Lung microvascular endothelial cell (primary cell): ENCODE measurements at places on chromosomes 12 and 14. TPM values are rescaled to one million over a fixed set of nuclear protein-coding genes. Genes with fewer than 3 reads are reported as not detected.

The ACOT4 gene
- 0.44 and 0.99 TPM in 2 replicates for total RNA-seq

The FOXN4 gene
- total RNA-seq = not detected in 2 replicates

DNA sequence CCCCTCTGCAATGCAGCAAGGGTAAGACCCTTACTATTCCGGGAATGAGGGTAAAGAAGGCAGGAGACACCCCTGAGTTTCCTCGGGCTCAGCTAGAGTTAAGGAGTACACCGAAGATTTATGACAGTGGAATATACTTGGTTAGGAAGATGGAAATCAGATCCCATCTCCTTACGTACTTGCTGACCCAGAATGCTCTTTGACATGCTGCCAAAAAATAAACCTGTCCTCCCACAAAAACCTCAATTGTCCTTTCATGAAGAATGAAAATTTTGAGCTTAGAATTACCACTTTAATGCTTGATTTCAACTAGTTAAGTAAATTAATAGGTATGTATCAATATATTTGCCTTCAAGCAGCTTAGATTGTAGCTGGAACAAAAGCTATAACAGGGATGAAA lies 99.5 kb downstream of the PRIMA1 start:
- DNase-seq = no peak

The HCAR2 gene
- not detected in 2 replicates for total RNA-seq

DNA sequence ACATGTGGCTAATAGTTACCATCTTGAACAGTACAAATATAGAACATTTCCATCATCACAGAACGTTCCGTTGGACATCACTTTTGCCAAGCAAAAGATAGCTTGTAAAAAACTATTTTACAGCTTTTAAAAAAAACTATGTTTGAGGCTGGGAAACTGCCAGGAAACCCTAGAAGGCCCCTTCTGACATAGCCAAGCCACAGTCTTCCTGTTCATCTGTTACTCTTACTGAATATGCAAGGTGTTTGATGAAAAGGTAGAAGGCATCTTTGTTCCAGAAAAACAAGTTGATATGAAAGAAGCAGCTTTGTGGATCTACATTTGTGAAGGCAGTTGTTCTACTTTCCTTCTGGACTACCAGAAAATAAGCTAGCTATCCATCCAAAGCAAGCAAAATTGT lies 23.6 kb upstream of the WNK1 start:
- DNase-seq = peak; percentile 48

DNA sequence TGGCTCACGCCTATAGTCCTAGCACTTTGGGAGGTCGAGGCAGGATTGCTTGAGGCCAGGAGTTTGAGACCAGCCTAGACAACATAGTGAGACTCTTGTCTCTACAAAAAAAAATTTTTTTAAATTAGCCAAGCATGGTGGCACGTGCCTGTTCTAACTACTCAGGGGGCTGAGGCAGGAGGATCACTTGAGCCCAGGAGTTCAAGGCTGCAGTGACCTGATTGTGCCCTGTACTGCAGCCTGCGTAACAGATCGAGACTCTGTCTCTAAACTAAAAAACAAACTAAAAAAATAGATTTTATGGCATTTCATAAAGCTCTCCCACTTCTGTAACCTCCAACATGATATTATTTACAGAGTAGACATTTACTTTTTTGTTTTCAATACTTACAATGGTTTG lies 29.6 kb downstream of the PNMA1 start:
- no peak for DNase-seq

The CERS5 gene
- total RNA-seq = 28.8 and 33.9 TPM in 2 replicates

DNA sequence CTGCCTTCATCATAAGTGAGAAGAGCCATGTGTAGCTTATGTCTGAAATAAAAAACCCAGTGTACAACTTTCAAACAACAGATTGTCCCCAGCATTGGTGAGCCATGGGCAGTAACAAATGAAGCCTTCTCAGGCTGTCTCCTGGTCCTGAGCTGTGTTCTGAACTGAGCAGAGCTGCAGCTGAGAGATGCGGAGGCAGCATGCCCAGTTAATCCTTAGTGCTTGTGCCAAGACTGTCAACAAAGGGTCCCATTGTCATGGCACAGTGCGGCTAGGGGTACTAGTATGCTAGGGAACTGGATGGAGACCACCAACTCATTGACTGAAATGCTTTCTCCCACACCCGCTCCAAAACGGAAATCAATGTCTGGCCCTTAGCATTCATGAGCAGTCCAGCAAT lies 154.3 kb downstream of the RMST start:
- no peak for DNase-seq

GRCh38 chr12:55624056-55624455 lies 12.6 kb upstream of the OR10P1 start:
- DNase-seq = no peak

DNA sequence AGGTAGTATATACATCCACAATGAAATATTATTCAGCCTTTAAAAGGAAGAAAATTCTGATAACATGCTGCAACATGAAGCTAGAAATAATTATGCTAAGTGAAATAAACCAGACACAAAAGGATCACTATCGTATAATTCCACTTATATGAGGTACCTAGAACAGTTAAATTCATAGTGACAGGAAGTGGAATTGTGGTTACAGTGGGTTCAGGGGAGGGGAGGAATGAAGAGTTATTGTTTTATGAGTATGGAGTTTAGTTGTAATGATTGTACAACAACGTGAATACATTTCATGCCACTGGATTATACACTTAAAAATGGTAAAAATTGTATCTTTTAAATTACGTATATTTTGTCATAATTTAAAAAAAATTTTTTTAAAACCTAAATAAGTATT lies 21.0 kb downstream of the EEA1 start:
- DNase-seq = no peak

GRCh38 chr12:75404231-75404630 lies 13.3 kb downstream of the GLIPR1L2 start:
- no peak for DNase-seq

DNA sequence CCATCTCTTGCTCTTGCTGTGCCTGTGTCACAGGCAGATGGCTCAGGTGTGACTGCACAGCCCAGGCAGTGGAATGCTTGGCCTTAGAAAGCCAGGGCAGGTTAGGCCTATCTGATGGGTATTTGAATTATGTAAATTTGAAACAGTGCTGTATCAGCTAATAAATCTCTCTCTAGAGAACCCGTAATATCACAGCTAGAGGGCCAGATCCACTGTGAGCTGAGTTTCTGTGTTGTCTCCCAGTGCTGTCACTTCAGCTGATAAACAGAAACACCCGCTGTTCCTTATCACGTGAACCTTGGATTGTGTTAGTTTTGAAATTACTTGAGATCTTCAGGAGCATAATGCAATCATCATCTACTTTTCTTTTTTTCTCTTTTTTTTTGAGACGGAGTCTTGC lies 21.5 kb upstream of the ALDH2 start:
- DNase-seq = no peak

DNA sequence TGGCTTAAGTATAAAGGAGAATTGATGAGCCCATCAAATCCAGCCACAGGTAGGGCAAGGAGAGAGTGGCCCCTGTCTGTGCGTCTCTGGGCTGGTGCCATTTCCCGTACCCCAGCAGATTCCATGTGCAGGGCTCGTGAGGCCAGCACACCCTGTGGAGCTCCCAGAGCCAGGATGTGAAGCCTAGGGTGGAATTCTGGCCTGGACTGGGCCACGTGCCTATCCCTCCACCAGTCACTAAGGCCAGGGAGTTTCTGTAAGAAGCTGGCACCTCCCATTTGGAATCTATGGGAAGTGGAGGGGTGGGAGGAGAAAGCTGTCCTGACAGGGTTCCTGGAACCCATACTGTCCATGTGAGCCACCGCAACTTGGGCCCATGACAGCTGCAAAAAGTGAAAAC lies 148.5 kb downstream of the FOXN3 start:
- no peak for DNase-seq

DNA sequence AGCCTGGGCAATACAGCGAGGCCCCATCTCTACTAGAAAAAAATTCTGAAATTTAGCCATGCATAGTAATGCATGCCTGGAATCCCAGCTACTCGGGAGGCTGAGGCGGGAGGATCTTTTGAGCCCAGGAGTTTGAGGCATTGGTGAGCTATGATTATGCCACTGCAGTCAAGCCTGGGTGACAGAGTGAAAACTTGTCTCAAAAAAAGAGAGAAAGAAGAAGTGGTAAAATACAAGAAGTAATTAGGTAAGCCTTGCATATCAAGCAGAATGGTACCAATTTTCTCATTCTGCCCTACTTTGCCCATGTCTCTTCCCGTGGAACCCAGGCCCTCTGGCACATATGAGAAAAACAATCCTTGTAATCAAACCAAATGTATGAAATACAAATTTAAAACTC lies 70.7 kb downstream of the SUSD6 start:
- DNase-seq = no peak

- DNase-seq = no peak
Observed at GRCh38 chr14:62168564-62169155, 406.4 kb downstream of the SNAPC1 start.

- DNase-seq = no peak
Observed at GRCh38 chr12:106564678-106565329, 18.0 kb upstream of the RFX4 start.

The NTS gene
- total RNA-seq = under 0.01 and 0.99 TPM in 2 replicates

GRCh38 chr12:52266514-52266913 lies 7.9 kb upstream of the KRT86 start:
- DNase-seq = no peak

The PRORP gene
- total RNA-seq = 19.4 and 23.1 TPM in 2 replicates

The E2F7 gene
- 2.8 and 7.0 TPM in 2 replicates for total RNA-seq

DNA sequence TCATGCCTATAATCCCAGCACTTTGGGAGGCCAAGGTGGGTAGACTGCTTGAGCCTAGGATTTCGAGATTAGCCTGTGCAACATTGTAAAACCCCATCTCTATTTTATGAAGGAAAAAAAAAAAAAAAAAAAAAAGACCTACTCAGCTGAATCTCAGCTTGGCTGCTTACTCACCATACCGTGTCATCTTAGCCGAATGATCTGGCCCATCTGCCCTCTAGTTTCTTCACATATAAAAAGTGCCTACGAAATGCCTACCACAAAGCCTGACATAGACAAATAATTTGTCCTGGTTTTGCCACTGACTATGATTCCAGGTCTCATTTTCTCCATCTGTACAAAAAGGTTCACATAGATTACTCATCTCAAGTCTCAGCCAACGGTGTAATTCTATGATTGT lies 10.1 kb downstream of the DIABLO start:
- DNase-seq = no peak

The TRPV4 gene
- 1.3 and 1.8 TPM in 2 replicates for total RNA-seq

GRCh38 chr14:68392393-68393141 lies 400.3 kb downstream of the ZFP36L1 start:
- DNase-seq = peak; percentile 42

DNA sequence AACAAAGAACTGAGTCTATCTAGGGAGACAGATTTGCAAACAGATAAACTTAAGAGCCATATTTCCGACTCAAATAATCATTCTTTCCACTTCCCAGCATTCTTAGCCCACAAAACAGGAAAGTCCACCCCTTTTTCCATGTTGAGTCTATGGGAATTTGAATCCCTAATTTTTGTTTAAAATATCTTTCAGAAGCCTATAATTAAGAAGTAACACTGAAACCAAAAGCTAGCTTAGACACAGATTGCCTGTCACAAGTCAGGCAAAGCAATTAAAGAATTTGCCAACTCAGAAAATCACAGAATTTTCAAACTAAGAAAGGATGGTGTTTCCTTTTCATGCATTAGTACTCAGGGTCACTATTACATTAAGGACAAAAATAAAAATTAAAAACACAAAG lies 17.0 kb downstream of the ATP2B1 start:
- no peak for DNase-seq

DNA sequence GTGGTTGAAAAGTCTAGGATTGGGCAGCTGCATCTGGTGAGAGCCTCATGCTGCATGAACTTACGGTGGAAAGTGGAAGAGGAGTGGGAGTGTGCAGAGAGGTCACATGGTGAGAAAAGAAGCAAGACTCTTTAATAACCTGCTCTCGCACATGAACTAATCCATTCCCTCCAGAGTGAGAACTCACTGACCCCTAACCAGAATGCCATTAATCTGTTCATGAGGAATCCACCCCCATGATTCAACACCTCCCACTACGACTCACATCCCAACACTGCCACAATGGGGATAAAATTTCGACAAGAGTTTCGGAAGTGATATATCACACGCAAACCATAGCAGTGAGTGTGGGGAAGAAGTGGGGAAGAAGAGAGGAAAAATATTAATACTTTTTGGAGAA lies 377.4 kb downstream of the NAV3 start:
- DNase-seq = no peak

The PMEL gene
- total RNA-seq = 0.20 and 0.22 TPM in 2 replicates

- no peak for DNase-seq
Observed at GRCh38 chr14:62696331-62696924, 348.8 kb downstream of the KCNH5 start.

DNA sequence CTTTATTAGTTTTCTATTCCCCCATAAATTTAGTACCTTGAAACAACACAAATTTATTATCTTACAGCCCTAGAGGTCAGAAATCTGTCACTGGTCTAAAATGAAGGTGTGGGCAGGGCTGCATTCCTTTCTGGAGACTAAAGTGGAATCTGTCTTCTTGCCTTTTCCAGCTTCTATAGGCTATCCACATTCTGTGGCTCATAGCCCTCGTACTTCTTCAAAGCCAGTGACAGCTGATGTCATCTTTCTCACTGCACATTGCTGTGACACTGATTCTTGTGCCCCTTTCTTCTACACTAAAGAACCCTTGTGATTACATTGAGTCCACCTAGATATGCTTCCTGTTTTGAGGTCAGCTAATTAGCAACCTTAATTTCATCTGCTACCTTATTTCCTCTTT lies 23.2 kb upstream of the DCN start:
- no peak for DNase-seq

GRCh38 chr12:5171701-5172100 lies 128.0 kb downstream of the KCNA5 start:
- peak; percentile 41 for DNase-seq

The DPPA3 gene
- total RNA-seq = not detected in 2 replicates

DNA sequence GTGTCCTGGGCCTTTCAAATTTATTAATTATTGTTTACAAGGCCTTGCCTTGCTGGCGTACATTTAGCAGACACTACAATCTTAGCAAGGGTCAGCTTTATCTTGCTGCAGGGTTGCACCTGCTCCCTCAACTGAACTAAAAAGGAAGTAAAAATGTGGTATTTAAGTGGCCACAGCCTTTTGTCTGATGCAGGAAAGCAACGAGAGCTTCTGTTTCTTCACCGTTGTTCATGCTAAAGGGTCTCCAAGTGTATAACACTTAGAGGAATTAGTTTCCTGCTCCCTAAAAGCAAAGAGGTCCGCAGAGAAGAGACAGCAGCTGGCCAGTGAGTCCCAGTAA lies 62.8 kb upstream of the EGLN3 start:
- DNase-seq = no peak

The PRICKLE1 gene
- 9.4 and 22.2 TPM in 2 replicates for total RNA-seq

DNA sequence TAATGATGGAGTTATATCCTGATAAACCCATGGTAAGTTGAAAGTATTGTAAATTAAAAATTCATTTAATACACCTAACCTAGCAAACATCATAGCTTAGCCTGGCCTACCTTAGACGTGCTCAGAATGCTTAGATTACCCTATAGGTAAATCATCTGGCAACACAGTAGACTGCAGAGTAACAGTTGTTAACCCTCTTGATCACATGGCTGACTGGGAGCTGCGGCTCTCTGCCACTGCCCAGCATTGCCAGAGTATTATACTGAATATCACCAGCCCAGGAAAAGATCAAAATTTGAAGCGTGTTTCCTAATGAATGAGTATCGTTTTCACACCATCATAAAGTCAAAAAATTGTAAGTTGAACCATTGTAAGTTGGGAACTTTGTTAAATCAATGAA lies 17.8 kb upstream of the TMPRSS12 start:
- DNase-seq = no peak

- no peak for DNase-seq
Observed at GRCh38 chr14:84927096-84927827, 602.7 kb upstream of the FLRT2 start.

The CPM gene
- total RNA-seq = under 0.01 and 0.44 TPM in 2 replicates
